ENCODE measurements at places on chromosomes 11 and 22. TPM values are rescaled to one million over a fixed set of nuclear protein-coding genes. Genes with fewer than 3 reads are reported as not detected.
A peak's percentile ranks its signal among the peaks of the same experiment; 100 is the strongest.

The SLC22A25 gene
- total RNA-seq = not detected

The SLC22A12 gene
- not detected for total RNA-seq

The C11orf42 gene
- not detected for total RNA-seq

- DNase-seq = no peak
- H3K27me3 ChIP-seq = peaks cover 4% of the 10 kb centered on the region
- peaks cover 5% of the 10 kb centered on the region for H3K36me3 ChIP-seq
- peaks cover 32% of the 10 kb centered on the region for H3K4me1 ChIP-seq
- peak overlapping the region; percentile 88 for H3K27ac ChIP-seq
- peak overlapping the region; percentile 91 for H3K4me3 ChIP-seq
These were observed 3.3 kb downstream of the KCNQ1 start for GRCh38 chr11:2447951-2448650.

GRCh38 chr11:127110542-127110941 lies 110.0 kb upstream of the KIRREL3 start:
- H3K27ac ChIP-seq = no peak overlapping the region
- no peaks in the 10 kb centered on the region for H3K27me3 ChIP-seq
- no peak for DNase-seq
- H3K4me3 ChIP-seq = no peak overlapping the region

DNA sequence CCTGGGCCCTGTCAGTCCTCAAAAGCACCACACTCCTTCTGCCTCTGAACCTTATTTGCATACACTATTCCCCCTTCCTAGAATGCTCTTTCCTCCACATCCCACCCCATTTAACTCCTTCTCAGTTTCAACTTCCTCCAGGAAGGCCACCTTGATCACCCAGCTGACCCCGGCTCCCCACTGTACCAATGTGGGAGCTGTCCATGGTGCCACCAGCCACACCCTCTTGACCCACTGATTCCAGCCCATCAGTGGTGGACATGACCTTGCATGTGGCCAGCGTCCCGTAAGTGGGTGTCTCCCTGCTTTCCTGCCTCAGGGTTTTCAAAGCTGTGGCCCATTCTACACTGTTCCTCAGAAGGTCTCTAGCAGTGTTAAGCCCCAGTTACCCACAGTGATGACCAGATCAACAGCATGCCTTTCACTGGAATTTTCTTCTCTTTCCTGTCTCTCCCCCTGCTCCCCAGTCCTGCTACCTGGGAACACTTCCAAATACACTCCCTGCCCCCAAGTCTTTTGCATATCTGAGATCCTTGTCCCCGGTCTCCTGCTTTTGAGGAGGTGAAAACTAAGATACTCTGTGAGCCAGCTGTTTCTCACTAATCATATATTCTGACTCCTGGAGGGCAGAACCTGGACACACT lies 346.6 kb downstream of the MN1 start:
- H3K4me3 ChIP-seq = no peak overlapping the region
- no peaks in the 10 kb centered on the region for H3K4me1 ChIP-seq
- no peak overlapping the region for H3K27ac ChIP-seq

GRCh38 chr11:106398502-106399075 lies 321.1 kb downstream of the AASDHPPT start:
- DNase-seq = no peak
- no peak overlapping the region for H3K4me3 ChIP-seq
- no peaks in the 10 kb centered on the region for H3K27me3 ChIP-seq
- no peaks in the 10 kb centered on the region for H3K4me1 ChIP-seq
- no peak overlapping the region for H3K27ac ChIP-seq

DNA sequence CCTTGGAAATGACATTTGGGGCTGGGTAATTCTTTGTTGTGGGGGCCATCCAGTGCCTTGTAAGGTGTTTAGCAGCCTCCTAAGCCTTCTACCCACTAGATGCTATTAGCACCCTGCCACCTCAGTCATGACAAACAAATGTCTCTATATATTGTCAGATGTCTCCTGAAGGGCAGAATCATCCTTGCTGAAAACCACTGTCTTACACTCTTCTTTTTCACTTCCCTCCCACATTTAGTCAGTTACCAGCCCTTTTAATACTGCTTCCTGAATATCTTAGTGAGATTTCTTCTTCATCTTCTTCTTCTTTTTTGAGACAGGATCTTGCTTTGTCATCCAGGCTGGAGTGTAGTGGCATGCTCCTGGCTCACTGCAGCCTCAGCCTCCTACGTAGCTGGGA lies 33.1 kb downstream of the TNRC6B start:
- peaks cover 17% of the 10 kb centered on the region for H3K36me3 ChIP-seq
- peaks cover 70% of the 10 kb centered on the region for H3K4me1 ChIP-seq
- DNase-seq = no peak
- H3K4me3 ChIP-seq = no peak overlapping the region

DNA sequence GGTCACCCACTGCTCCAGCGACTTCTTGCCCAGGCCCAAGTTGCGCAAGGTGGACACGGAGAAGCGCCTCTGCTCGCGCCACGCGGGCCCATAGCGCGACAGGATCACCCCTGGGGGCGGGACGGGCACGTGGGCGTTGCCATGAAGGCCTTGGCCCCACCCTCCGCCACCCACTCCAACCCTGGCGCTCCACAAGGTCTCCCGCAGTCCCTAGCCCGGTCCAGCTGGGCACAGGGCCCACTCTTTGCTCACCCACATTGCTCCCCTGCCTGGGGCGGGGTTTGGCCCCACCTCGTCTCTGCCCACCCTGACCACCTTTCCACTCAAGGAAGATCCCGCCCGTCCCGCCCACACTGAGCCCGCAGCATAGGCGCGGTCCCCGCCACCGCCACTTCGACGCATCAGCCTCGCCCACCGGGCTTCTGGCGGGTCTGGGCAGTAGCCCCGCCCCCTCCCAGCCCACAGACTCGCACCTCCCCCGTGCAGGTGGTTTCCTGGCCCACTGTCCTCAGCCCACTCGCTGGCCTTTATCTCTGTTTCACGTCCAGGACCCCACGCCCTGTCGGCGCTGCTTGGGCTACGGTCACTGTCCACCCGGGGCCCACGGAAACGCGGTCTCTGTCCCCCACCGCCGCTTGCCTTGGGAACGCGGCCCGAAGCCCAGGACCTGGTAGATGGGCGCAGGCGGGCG lies 12.3 kb upstream of the CYP2D6 start:
- no peaks in the 10 kb centered on the region for H3K4me1 ChIP-seq
- peaks cover 10% of the 10 kb centered on the region for H3K36me3 ChIP-seq
- no peak for DNase-seq
- H3K27me3 ChIP-seq = no peaks in the 10 kb centered on the region

DNA sequence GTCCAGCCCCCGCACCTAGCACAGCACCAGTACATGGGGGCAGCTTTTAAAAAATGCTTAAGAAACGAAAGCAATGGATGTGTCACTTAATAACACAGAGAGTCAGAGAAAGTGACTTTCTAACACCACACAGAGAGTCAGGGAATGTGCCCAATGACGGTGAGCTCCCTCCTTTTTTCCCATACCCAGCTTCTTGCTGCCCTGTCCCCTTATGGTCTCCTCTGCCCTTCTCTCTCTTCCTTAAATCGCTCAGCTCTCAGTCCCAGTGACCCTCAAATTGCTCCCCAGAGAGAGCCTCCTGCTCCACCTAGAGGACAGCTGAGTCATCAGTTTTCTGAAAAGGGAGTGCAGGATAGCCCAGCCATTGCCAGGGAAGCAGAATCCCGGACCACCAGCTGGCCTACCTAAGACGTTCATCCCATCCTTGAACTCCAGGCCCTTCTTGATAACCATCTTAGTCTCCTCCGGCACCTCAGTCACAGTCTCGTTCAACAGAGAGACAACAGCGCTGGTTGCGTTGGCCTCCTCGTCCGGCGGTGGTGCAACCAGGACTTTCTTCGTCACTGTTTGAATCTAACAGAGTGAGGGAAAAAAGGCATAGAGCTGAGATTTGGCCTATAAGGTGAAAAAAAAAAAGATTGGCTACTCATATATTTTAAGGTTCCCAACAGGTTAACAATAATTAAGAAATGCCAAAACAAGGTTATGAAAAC lies 113.5 kb downstream of the SLC1A2 start:
- DNase-seq = peak; percentile 46
- peaks cover 3% of the 10 kb centered on the region for H3K27me3 ChIP-seq
- no peaks in the 10 kb centered on the region for H3K36me3 ChIP-seq
- H3K4me3 ChIP-seq = no peak overlapping the region
- H3K4me1 ChIP-seq = peaks cover 14% of the 10 kb centered on the region

DNA sequence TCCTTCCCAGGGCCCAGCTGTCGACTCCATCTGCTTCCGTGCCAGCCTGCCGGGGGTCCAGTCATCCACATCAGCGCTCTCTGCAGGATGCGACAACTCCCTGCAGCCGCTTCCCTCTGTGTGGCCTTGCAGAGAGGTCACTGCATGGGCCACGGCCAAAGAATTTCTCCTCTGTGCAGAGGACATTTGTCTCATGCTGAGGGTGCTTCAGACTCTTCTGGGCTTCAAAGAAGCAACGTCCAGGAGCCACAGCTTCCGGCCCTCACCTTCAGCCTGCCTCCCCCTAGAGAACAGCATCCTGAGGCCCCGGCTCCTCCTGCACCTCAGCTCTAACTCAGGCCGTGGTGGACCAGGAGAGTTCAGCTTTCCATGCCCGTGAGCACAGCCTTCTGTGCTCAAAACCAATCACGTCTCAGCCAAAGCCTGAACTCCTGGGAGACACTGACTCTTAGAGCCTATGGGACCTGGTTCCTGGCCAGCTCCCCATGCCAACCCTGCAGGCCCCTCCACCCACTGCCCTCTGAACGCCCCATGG lies 258.9 kb downstream of the BRD1 start:
- H3K27me3 ChIP-seq = no peaks in the 10 kb centered on the region
- DNase-seq = no peak
- no peak overlapping the region for H3K27ac ChIP-seq
- H3K36me3 ChIP-seq = no peaks in the 10 kb centered on the region
- H3K4me1 ChIP-seq = no peaks in the 10 kb centered on the region
- no peak overlapping the region for H3K4me3 ChIP-seq

DNA sequence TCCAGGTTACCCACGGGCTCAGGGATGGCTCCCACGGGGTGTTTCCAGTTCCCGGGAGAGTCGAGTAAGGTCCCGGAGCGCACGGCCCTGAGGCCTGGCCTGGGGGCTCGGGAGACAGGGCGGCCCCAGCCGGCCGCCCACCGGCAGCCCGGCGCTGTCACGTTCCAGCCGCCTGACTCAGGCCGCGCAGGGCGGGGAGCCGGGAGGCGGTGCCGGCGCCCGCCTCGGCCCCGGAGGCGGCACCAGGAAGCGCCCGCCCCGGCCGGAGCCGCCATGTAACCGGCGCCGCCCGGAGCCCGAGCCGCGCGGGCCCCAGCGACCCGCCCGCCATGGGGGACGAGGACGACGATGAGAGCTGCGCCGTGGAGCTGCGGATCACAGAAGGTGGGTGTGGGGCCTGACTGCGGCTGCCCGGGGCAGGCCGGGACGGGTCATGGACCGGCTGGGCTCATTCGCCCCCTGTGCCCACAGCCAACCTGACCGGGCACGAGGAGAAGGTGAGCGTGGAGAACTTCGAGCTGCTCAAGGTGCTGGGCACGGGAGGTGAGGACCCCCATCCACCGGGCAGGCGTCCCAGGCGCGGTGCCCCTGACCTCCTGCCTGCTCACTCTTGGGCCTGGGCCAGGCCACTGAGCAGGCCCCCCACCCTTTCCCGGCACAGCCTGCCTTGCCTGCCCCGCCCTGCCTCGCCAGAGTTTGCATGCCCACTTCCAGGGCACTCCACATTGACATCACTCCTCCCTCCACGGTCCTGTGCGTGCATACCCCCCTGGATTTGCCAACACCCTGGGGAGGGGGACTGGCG lies at the start of gene RPS6KA4:
Gene RPS6KA4 (plus strand): TSS at position 256 of the 805 bp plus-strand sequence. CDS start 74 bp downstream, at position 330.
- DNase-seq = peak; percentile 50
- H3K4me3 ChIP-seq = peak within 1 kb of the TSS; percentile 97
- H3K27me3 ChIP-seq = no peaks in the 10 kb centered on the region

DNA sequence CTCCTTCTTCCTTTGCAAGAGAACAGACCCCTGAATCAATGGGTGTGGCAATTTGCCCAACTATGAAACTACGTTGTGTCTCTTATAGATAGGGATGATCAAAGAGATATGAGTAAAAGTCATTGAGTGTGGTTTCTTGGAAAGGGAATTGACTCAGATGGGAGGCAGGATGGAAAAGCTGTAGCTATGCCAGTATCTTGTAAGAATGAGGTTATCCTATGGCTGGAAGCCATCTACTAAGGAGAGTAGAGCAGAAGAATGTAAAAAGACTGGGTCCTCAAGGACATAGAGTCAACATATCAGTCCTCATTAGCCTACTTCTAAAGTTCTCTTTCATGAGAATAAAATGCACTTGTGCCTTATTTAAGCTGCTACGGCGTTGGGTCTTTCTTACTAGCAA lies 78.9 kb upstream of the POU2AF2 start:
- no peak for DNase-seq
- H3K36me3 ChIP-seq = no peaks in the 10 kb centered on the region
- H3K4me1 ChIP-seq = no peaks in the 10 kb centered on the region
- H3K27me3 ChIP-seq = no peaks in the 10 kb centered on the region
- H3K4me3 ChIP-seq = no peak overlapping the region
- H3K27ac ChIP-seq = no peak overlapping the region

GRCh38 chr11:10567446-10567845 lies 1.0 kb downstream of the LYVE1 start:
- H3K27me3 ChIP-seq = peaks cover 13% of the 10 kb centered on the region
- no peak for DNase-seq
- H3K27ac ChIP-seq = no peak overlapping the region
- H3K4me1 ChIP-seq = no peaks in the 10 kb centered on the region
- no peaks in the 10 kb centered on the region for H3K36me3 ChIP-seq
- H3K4me3 ChIP-seq = no peak overlapping the region

DNA sequence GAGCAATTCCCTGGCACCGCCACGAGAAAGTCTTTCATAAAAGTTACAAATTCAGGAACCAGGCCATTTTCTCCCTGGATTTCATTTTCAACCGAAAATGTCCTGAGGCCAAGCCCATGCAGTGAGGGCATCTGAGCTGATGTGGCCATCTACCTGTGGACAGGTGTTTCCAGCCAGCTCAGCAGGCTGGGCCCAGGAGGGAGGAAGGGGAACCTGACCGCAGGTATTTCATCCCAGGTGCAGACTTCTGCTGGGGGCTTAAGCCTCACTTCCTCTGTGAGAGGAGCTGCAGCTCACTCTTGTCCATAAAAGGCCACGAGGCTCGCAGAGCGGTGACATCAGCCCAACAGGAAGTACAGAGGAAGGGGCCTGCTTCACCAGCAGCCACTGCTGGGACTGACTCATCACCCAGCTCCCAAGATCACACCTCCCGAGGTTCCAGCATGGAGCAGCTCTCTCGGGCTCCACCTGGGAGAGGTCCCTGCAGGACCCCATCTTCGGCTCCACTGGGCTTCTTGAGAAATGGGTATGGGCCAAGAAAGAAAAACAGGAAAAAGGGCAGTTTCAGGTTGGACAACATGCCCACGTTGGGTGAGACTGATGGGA lies 56.4 kb downstream of the MYH9 start:
- H3K27ac ChIP-seq = peak overlapping the region; percentile 99
- H3K27me3 ChIP-seq = no peaks in the 10 kb centered on the region
- H3K4me1 ChIP-seq = peaks cover 98% of the 10 kb centered on the region
- peaks cover 98% of the 10 kb centered on the region for H3K36me3 ChIP-seq
- peak overlapping the region; percentile 86 for H3K4me3 ChIP-seq

DNA sequence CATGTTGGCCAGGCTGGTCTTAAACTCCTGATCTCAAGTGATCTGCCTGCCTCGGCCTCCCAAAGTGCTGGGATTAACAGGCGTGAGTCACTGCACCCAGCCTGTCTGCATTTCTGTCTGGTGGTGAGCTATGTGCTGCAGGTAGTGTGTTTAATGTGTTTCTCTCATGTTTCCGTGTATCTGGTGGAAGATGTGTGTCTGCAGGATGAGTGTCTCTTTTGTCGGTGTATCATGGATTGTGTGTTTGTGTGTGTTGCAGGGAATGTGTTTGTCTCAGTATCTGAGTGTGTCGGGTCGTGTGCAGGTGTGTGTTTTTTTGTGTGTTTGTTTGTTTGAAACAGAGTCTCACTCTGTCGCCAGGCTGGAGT lies 16.1 kb downstream of the SCARF2 start:
- no peaks in the 10 kb centered on the region for H3K36me3 ChIP-seq
- no peak overlapping the region for H3K4me3 ChIP-seq
- DNase-seq = no peak

Measured in activated CD4-positive, alpha-beta T cell treated with anti-CD3 and anti-CD28 coated beads, Interleukin-2, amount 10 ng/mL, durations not matched to agents 7 days and 5 days (primary cell).